Placental pericyte (primary cell): ENCODE measurements at places on chromosomes 3 and 15. TPM values are rescaled to one million over a fixed set of nuclear protein-coding genes. Genes with fewer than 3 reads are reported as not detected.

The EPM2AIP1 gene
- 13.3 and 22.2 TPM in 2 replicates for total RNA-seq

The TEX9 gene
- 0.88 and 2.6 TPM in 2 replicates for total RNA-seq

The CCDC39 gene
- total RNA-seq = not detected in 2 replicates

The ENTPD3 gene
- total RNA-seq = 0.22 and 0.29 TPM in 2 replicates

The CD200 gene
- 3.7 and 4.6 TPM in 2 replicates for total RNA-seq

The GPR171 gene
- not detected in 2 replicates for total RNA-seq

The LRRC3B gene
- not detected in 2 replicates for total RNA-seq

The GHSR gene
- total RNA-seq = not detected in 2 replicates
